Myocyte (in vitro differentiated cells): ENCODE measurements at places on chromosomes 13 and 19.
A peak's percentile ranks its signal among the peaks of the same experiment; 100 is the strongest.

DNA sequence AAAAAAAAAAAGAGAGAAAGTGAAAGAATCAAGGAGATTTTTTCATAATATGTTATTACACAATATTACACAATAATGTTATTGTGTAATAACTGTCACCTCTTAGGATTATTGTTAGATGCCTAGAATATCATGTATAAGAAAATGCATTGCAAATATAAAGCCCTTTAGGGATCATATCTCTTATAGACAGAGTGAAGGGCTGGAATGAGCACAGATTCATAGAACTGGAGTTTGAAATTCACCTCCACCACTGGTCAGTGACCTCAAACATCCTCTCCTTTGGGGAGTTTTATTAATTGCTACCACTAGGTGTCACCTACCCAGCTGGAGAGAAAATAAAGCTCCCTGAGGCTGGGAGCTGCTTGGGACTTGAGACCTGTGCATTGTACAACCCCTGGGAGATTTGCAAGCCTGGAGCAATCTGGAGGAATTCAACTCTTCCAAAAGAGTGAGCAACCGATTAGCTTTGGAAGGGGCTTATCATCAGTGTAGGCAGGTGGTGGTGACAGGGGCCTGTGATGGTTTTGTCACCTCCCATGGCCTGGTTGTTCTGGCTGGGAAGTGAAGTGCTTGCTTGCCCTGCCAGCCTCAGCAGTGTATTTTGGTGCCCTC is 30.3 kb upstream of the FRY start:
- DNase-seq, result peak; percentile 67

GRCh38 chr19:38683393-38684077 is 36.1 kb downstream of the ACTN4 start:
- peak; percentile 88 for DNase-seq

DNA sequence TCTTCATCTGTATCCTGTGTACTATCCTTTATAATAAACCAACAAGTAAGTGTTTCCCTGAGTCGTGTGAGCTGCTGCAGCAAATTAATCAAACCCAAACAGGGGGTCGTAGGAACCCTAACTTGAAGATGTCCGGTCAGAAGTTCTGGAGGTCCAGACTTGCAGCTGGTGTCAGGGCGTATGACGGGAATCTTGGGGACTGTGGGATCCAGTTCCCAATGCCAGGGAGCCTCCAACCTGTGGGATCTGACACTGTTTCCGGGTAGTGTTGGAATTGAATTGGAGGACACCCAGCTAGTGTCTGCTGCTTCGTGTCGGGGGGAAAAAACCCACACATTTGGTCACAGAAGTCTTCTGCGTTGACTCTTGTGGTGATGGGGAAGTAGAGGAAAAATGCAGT is 52.1 kb upstream of the AMER2 start:
- DNase-seq, result no peak

- no peak for DNase-seq
Observed at GRCh38 chr13:71860547-71861138, 6.4 kb downstream of the DACH1 start.

DNA sequence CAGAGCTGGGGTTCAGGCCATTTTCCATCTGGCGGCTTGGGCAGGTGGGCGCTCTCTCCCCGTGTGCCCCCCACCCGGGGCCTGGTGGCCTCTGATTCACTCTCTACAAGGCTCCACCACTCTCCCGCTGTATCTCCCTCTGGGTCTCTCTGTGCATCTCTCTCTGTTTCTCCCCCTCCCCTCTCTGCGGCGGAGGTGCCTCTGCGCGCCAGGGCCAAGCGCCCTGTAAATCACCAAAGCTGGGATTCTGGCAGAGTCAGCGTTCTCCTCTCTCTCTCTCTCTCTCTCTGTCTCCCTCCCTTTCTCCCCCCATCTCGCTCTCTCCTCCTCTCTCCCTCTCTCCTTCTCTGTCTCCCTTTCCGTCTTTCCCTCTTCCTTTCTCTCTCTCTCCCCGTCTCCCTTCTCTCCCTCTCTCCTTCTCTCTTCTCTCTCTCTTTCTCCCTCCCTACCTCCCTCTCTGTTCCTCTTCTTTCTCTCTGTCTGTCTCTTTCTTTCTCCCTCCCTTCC is 3.9 kb downstream of the NFIC start:
- DNase-seq, result no peak

GRCh38 chr13:99124794-99125316 is 75.8 kb upstream of the UBAC2 start:
- peak; percentile 24 for DNase-seq

DNA sequence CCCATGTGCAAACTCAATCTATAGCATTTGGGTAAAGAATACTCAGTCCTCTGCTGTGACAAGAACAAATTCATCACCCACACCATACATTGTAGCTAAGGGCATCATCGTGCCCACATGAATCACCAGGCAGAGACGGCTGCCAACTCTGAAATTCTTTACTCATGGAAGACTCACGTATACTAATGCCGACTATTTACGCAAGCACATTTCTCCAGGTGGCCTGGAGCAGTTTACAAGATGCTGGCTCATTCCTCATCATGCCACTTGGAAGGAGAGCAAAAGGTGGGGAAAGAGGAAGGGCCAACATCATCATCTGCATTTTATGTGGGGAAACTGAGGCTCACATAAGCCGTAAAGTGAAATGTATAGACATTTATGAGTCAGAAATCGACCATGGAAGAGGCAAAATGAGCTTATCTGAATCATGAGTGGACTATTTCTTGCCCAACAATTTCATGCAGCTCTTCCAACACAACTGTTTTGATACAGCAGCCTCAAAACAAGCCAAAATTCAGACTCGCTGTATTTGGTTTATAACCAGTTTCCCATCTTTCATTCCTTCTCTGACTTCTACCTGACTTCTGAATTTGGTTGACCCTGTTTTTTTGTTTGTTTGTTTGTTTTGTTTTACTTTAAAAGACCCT is 213.9 kb upstream of the SERP2 start:
- DNase-seq, result no peak

GRCh38 chr13:32849369-32849768 is 166.9 kb upstream of the KL start:
- DNase-seq, result no peak

DNA sequence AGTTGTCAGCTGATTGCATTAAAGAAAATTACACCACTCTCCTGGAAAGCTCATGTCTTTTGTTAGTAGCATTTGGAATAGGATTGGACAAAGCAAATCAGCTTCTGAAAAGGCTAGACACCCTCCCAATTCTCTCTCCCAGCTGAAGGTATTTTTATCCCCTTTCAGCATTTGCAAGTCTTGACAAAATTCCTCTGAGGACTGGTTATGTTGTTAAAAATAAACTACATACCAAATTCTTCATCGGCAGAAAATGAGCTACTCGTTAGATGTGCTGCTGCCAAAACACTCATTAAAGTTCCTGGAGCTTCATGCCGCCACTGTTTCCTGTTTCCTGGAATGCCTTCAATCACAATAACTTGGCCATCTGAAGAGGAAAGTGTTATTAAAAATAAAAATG is 37.1 kb downstream of the UTP14C start:
- peak; percentile 58 for DNase-seq

DNA sequence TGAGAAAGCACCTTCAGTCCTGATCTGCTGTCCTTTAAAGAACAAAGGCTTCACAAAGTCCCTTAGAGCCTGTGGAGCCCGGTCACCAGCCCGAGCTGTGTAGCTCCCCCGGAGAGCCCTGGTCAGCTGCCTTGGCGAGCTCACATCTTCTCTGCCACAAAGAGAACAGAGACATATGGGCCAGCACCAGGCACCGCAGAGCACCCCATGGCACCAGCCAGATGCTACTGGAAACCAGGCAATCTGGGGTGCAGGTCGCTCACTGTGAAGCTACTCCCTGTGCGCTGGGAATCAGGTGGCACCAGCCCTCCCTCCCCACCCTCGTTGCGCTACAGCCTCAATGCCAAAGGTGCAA is 44.3 kb upstream of the F7 start:
- no peak for DNase-seq

DNA sequence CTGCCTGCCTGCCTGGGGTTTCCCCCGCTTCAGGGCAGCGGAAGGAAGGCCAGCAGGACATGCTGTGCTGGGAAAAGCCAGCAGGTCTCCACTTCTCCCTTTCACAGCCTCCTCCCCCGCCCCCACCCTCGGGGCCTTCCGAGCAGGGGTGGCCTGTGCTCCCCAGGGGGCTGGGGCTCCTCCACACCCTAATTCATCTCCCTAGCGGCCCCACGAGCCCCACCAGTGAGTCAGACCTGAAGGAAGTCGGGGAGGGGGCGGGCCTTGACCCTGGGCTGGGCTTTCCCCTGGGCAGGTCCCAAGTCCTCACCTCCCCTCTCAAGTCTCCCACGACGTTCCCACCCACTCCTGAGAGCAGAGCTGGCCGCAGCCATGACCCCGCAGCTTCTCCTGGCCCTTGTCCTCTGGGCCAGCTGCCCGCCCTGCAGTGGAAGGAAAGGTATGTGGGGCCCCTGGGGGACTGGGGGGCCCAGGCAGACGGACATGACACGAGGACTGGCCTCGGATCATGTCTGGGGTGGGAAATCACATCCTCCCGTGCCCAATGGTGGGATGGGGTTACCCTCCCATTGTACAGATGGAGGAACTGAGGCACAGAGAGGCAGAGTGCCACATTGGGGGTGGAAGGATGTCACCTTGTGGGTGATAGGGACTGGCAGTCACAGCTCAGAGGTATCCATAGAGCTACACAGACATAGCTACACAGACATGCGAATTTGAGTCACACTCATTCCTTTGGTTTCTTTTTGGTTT is at the start of gene EBI3:
TSS of gene EBI3 (plus strand) at position 345 of the 753 bp plus-strand sequence. CDS start at position 373, 28 bp downstream.
- peak; percentile 18 for DNase-seq

- DNase-seq, result peak; percentile 37
Observed at GRCh38 chr19:5692723-5693194, 2.7 kb downstream of the RPL36 start.

- no peak for DNase-seq
Observed at GRCh38 chr19:16627193-16627927, 644 bp downstream of the MED26 start.

- DNase-seq, result peak; percentile 22
Observed at GRCh38 chr13:35549481-35549880, 73.0 kb upstream of the MAB21L1 start.

- no peak for DNase-seq
Observed at GRCh38 chr13:80598189-80598588, 257.3 kb upstream of the SPRY2 start.
